Activated CD4-positive, alpha-beta T cell treated with anti-CD3 and anti-CD28 coated beads, Interleukin-2, amount 50 U/mL, for 48 hours (primary cell): ENCODE measurements at places on chromosomes 16 and 17.

- DNase-seq = no peak
These were observed 1.4 kb downstream of the MFAP4 start for GRCh38 chr17:19385521-19385983.

GRCh38 chr17:72380120-72380519 is 259.3 kb downstream of the SOX9 start:
- DNase-seq = no peak

DNA sequence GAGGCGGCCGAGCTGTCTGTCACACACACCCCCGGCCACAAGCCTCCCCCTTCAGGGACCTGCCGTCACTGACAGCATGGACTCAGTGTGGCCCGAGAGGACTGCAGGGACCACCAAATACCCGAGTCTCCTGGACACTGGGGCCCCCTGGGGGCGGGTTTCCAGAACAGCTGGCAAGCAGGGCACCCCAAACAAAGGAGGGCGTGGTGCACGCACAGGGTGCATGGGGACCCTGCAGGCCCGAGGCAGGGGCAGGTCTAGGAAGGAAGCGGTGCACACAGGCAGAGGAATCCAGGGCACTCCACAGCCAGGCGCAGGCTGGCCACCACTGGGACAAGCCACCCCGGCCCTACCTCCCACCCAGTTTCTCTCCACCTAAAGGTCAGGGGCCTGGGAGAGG is 28.7 kb upstream of the ENPP7 start:
- DNase-seq = no peak

DNA sequence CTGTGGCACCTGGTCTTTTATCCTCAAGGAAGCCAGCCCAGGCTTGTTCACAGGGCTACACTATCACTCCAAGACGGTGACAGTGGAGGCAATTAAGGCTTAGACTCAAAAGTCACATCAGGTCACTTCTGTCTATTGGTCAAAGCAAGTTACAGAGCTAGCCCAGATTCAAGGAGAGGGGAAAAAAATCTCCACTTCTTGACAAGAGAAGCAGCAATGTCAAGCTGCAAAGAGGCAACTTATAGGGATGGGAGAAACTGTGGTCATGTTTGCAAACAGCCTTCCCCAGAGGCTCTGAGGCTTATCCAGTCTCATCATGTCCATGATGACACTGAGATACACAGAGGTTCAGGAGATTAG is 31.6 kb downstream of the SERPINF1 start:
- DNase-seq = no peak

- no peak for DNase-seq
These were observed 8.1 kb upstream of the NLRP1 start for GRCh38 chr17:5592382-5592781.

- DNase-seq = peak; percentile 28
These were observed 6.1 kb upstream of the ENDOV start for GRCh38 chr17:80408872-80409271.

GRCh38 chr17:49053171-49053829 is 56.1 kb downstream of the IGF2BP1 start:
- no peak for DNase-seq

GRCh38 chr16:47054306-47054705 is 80.8 kb upstream of the DNAJA2 start:
- DNase-seq = no peak

DNA sequence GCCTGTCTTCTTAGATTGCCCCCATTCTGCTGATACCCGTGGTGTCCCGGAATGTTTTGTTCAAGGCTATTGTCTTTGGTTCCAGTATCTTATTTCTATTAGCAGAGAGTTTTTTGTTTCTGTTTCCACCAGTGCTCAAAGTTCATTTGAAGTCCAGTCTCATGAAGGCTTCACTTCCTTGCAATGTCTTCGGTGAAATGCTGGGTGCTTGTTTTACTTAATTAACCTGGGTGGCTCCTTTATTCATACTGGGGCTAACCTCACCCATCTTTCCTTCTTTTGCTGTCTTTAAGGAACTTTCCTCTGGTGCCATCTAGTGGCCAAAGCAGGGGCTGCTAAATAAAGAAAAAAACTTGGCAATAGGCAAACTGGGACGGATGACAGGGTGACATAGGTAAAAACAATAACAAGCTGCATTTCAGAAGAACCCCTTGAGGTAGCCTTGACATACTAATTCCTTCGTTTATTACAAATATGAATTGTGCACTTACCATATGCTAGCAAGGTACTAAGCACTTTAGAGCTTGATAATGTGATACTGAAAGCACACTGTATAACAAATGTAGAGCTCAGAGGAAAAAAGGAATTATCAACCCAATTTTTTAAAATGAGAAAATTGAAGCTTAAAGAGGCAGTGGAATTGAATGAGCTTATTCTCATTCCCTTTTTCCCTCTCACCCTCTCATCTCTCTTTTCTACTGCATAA is 2.8 kb upstream of the SMIM36 start:
- peak; percentile 85 for DNase-seq

- DNase-seq = no peak
These were observed 65.1 kb upstream of the HAS3 start for GRCh38 chr16:69040144-69040909.

- no peak for DNase-seq
These were observed 13.0 kb downstream of the TOB1 start for GRCh38 chr17:50853015-50853615.

DNA sequence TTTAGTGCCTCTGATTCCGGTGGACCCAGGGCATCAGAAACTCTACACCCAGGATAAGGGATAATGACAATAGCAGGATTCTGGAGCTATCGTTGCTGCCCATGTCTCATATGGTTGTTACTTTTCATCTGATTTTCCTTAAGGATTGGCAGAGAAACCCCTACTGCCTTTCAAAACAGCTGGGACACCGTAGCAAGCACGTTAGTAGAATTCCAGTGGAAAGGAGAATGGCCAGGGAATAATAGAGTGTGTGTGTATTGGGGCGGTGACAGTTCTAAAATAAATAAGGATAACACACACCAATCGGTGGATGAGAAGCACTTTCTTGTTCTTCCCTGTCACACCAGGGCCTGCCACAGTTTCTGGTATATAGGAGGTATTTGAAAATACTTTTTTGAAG is 251.8 kb downstream of the HAPSTR1 start:
- DNase-seq = no peak

DNA sequence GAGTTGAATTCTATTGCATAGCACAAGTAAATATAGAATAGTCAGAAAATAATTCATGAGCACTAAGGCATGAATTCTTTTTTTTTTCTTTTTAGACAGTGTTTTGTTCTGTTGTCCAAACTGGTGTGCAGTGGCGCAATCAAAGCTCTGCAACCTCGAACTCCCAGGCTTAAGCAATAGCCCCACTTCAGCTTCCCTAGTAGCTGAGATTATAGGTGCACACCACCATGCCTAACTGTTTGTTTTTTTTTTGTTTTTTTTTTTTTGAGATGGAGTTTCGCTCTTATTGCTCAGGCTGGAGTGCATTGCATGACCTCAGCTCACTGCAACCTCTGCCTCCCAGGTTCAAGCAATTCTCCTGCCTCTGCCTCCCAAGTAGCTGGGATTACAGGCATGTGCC is 16.6 kb downstream of the TUBD1 start:
- no peak for DNase-seq

GRCh38 chr17:44919885-44920564 is 4.7 kb upstream of the GFAP start:
- peak; percentile 67 for DNase-seq

- DNase-seq = peak; percentile 76
These were observed 110.9 kb downstream of the XYLT1 start for GRCh38 chr16:17359788-17360390.

DNA sequence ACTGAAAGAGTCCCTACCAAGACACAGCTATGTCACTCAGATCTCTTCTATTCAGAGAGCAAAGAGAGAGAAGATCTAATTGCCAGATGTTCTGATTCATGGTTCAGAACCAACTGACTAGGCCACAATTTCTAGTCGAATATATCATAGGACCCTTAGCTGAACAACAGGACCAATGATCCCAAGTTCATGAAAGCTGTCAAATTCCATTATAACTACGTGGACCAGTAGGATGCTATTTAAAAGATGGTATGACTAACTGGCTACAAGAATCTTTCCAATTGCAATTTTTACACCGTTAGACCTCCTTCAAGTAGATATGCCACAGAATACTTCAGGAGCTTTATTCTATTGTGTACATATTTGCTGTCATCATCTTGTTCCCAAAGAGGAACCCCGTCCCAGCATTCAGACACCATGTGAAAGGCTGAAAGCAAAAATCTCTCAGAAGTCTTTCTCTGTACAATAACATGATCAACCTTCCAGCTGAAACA is 26.0 kb downstream of the DCUN1D3 start:
- DNase-seq = no peak
